ENCODE measurements at places on chromosomes 1 and 21. TPM values are rescaled to one million over a fixed set of nuclear protein-coding genes. Genes with fewer than 3 reads are reported as not detected.

The BGLAP gene
- total RNA-seq: not detected

The FUCA1 gene
- total RNA-seq: 8.0 TPM

The TLCD4 gene
- 0.07 TPM for total RNA-seq

The SPATA21 gene
- not detected for total RNA-seq

The SPSB1 gene
- 8.3 TPM for total RNA-seq

The DTL gene
- 15.7 TPM for total RNA-seq

The HSD3B2 gene
- not detected for total RNA-seq

The FOXD2 gene
- 0.33 TPM for total RNA-seq

The HFM1 gene
- total RNA-seq: 1.9 TPM

The SLC22A15 gene
- total RNA-seq: not detected

The ERG gene
- total RNA-seq: 65.4 TPM

The INKA2 gene
- total RNA-seq: 4.4 TPM

The ELOVL1 gene
- 113 TPM for total RNA-seq

The RBM34 gene
- total RNA-seq: 48.8 TPM

The SLC45A1 gene
- total RNA-seq: 0.80 TPM

The IGSF9 gene
- total RNA-seq: not detected

The TM2D1 gene
- total RNA-seq: 38.0 TPM

The C1orf94 gene
- total RNA-seq: not detected

The LDLRAD1 gene
- total RNA-seq: not detected

The SCP2 gene
- total RNA-seq: 113 TPM

The TCP10L gene
- total RNA-seq: not detected

The OPRD1 gene
- total RNA-seq: not detected

The MSH4 gene
- total RNA-seq: 0.05 TPM

The MFAP2 gene
- total RNA-seq: 36.8 TPM

The KRTAP13-2 gene
- not detected for total RNA-seq

The RAD54L gene
- 10.8 TPM for total RNA-seq

The GNPAT gene
- total RNA-seq: 59.6 TPM

The PARS2 gene
- total RNA-seq: 5.1 TPM

The TRIM46 gene
- 1.4 TPM for total RNA-seq

The DNAJC28 gene
- total RNA-seq: 0.64 TPM

The IRF6 gene
- total RNA-seq: 0.44 TPM

The RNU1-1 gene
- total RNA-seq: not detected

The SPATA45 gene
- total RNA-seq: not detected

The VPS13D gene
- 24.4 TPM for total RNA-seq

The ANKRD45 gene
- total RNA-seq: not detected

The FCRLA gene
- total RNA-seq: 0.27 TPM
